ENCODE measurements at places on chromosomes 2 and 18.
A peak's percentile ranks its signal among the peaks of the same experiment; 100 is the strongest.

DNA sequence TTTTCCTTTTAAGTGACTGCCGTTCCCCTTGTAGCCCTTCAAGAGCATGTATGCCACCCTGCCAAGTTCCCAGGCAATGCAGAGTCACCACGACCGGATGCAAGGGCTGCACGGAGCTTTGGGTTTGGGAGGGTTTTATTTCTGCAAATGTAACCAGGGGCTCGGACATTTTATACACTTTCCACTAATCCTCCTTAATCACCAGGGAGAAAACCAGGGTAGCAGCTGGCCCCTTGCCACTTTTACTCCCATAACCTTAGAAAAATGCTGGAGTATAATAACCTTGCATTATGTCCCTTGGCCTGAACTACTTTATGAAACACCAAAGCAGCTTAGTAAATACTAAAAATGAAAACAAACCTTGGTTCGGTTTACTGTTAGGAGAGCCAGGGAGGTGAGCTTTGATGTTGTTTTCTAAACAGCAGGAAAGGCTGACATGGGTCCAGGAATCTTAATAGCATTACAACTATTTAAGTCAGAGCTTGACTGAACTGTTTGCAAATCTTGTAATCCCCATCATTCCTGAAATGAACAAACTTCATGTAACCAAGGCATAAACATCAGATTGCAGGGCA lies 152.8 kb upstream of the RIOK3 start:
- no peak for DNase-seq

GRCh38 chr2:60873381-60873780 lies 8.0 kb upstream of the REL start:
- no peak for DNase-seq

DNA sequence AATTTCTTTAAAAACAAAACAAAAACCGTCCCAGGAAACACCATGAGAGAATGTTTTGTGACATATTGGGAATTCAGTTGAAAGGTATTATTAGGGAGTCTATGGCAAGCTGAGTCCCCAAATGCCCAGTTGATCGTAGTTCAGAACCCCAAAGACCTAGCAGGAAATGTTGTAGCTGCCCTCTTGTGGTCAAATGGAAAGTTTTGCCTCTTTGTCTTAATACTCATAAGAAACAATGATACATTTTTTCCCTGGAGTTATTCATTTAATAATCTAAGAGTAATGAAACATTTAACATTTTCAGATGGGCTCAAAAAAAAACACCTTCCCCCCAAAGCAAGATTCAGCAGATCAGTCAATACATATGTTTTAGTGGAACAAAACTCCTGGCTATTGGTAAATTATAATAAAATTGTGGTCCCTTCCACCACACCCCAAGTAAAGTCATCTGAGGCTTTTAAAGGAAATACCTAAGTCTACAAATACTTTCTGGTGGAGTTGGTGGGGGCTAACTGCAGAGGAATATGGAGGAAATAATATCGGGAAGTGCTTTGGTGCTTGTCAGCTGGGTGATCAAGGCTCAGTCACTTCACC lies 37.8 kb upstream of the EFEMP1 start:
- DNase-seq = peak; percentile 24

DNA sequence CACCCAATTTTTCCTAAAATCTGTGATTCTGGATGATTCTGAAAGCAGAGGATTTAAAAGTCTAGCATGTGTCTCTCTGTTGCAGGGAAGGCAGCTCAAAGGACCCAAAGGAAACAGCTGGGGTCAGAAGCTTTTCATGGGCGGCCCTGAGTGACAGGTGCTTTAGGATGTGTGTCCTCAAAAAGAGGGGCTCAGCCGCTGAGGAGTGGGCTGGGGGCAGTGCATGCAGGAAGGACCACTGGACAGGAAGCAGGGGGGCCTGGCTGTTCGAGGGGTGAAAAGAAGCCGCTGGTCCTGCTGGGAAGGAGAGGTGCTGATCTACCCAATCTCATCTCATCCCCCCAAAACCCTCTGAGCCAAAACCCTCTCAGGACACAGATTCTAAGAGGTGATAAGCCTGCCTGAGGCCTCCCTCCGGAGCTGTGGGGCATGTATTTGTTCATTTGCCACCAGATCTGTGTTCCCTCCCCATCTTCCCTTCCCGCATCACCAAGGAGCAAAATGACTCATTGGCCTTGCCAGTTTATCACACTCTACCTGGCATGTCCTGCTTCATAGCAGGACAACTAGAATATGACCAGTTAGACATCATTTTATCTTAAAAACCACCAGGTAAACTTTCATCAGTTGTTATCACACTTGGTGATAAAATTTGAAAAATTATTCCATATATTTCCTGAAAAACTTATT lies 98.8 kb upstream of the MGAT4A start:
- DNase-seq = no peak

DNA sequence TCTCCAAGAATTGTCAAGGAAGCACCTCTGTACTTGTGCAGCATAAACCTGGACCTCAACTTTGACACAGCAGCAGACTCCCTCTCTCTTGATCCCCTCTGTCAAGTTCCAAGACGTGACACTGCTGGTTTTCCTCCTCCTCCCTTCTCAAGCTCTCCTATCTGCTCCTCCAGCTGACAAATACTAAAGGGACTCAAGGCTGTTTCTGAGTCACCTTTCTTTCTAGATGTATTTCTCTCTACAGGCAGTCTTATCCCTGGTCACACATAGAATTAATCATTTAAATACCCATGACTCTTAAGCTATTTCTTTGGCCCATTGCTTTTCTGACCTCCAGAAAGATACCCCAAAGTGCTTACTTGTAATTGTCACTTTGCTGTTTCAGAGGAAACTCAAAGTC lies 53.5 kb downstream of the SEPTIN10 start:
- no peak for DNase-seq

DNA sequence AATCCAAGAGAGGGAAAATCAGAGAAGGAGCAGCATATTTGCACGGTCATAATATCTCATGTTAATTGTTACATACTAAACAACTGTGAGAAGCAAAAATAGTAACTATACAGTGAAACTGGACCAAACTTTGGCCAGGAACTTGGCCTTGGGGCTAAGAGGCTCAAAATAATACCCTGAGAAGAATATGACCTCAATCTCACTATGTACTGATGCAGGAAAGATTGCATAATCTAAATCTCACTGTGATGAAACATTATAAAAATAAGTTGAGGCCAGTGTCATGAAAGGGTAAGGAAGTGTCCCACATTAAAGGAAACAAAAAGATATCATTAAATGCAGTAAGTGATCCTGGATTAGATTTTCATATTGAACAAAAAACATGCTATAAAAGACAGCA lies 36.5 kb downstream of the ZRANB3 start:
- no peak for DNase-seq

DNA sequence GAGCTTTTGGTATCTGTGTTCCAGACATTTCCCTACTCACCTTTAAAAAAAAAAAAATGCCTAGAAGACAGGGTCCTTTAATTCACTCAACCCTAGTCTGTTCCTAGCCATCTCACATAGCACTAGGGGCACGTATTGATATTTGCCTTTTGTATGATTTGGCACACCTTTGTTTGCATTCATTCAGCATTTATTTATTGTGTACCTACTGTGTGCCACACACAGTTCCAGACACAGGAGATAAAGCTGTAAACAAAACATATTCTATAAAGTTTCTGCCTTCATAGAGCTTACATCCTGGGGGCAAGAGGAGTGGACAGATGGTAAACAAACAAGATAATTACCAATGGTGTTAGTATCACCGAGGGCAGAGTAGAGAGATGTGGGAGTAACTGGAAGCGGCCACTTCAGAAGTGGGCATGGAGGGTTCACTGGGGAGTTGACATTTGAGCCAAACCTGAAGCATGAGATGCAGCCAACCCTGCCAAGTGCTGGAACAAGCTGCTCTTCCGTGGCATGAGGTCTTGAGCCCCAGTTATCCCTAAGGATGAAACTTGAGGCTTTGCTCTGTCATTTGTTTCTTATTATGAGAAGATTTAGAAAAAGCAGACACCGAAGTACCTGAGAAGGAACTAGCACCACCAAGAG lies 18.2 kb downstream of the MAPRE2 start:
- no peak for DNase-seq

- DNase-seq = no peak
These were observed 8.3 kb downstream of the OSR1 start for GRCh38 chr2:19349911-19350677.

- no peak for DNase-seq
These were observed 947 bp upstream of the ANKRD44 start for GRCh38 chr2:197311421-197312033.

GRCh38 chr18:37107748-37108522 lies 279.0 kb downstream of the KIAA1328 start:
- DNase-seq = no peak

DNA sequence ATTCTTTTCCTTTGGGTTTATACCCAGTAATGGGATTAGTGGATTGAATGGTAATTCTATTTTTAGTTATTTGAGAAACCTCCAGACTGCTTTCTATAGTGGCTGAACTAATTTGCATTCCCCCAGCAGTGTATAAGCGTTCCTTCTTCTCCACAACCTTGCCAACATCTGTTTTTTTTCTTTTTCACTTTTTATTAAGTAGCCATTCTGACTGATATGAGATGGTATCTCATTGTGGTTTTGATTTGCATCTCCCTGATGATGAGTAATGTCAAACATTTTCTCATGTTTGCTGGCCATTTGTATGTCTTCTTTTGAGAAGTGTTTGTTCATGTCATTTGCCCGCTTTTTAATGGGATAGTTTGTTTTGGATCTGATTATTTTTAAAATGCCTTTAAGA lies 64.1 kb upstream of the MEIS1 start:
- DNase-seq = no peak

DNA sequence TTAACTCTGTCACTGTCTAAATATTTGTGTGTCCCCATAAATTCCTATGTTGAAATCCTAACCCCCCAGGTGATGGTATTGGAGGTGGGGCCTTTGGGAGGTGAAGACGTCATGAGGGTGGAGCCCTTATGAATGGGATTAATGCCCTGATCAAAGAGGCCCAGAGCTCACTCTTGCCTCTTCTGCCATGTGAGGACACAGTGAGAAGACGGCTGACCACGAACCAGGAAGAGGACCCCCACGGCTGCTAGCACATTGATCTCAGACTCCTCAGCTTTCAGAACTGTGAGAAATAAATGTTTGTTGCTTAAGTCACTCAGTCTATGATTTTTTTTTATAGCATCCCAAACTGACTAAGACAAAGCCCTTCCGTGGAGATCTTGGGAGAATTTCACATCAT lies 71.2 kb downstream of the BCL2L11 start:
- no peak for DNase-seq

GRCh38 chr2:127665267-127665893 lies 9.9 kb downstream of the LIMS2 start:
- DNase-seq = no peak

GRCh38 chr2:189204322-189204941 lies 24.9 kb upstream of the COL5A2 start:
- DNase-seq = no peak

DNA sequence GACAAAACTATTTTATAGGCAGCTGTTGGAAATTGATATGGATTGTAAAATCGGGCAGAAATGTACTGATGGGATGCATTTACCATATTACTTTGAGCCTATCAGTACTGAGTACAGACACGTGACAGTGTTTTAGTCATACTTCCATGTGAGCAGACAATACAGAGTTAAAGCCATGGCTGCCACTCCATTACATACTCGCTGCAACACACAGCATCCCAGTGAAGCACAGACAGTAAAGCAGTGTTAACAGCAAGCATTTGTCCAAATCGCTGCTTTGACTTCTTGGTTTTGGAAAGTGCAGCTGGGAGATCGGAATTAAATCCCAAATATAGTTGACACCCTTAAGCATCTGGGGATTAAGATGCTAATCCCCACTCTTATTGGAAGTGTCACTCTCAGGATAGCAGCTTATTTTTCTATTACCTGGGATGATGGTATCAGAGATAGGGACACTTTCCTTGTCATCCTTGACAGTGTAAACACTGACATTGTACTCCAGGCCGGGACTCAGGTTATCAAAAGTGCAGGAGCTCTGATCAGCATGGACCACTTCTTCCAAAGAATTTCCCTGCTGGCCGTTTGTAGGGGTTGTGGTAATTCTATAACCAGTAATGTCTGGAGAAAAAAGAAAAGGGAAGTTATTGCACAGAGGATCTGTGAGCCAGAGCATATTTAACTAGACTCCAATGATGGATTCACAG lies 41.6 kb downstream of the FN1 start:
- DNase-seq = no peak

- DNase-seq = no peak
These were observed 458.5 kb upstream of the ACVR2A start for GRCh38 chr2:147386284-147386683.

DNA sequence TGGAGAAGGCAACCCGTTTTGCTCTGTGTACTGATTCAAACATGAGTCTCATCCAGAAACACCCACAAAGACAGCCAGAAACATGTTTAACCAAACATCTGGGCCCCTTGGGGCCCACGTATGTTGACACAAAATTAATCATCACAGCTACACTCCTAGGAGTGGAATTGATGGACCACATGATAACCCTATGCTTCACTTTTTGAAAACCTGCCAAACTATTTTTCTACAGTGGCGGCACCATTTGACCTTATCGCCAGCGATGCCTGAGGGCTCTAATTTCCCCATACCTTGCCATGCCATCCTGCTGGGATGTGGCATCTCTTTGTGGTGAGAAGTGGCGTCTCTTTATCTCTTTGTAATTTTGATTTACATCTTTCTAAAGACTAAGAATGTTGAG lies 38.5 kb downstream of the PSMG2 start:
- DNase-seq = peak; percentile 24

DNA sequence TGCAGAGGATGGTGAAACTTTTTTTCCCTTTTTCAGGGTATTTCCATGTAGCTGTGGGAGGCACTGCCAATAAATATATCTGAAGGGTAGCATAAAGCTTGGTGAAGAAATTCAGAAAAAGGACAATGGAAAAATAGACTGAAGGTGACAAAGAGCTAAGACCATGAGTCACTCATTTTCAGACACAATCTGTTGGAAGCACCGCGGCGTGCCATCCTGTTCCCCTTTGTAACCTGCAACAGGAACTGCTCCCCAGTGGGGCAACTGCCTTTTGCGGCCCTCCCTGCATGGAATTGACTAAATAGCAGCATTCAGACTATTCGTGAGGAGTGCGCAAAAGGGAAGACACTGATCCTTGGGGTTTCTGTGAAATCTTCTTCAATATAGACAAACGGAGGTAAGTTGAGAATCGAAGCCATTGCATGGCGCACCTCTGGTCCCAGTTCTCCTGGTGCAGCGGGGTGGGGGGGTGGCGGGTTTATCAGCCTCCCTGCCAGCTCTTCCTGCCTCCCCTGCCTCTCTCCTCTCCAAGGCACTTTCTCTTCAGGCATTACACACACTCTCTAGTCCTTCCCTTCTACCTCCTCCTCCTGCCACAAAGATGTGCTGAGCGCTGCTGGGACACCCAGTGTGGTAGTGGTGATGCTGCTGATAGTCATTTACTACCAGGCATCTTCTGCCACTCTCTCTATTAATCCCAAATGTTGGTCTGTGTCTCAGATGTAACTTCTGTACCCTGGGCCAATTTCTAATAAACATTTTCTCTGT lies 126.2 kb upstream of the TMEM200C start:
- DNase-seq = no peak

Data from NCI-H187 (cell line).